ENCODE measurements at places on chromosomes 7 and 10.

GRCh38 chr7:156173748-156174353, 361.6 kb upstream of the SHH start:
- no peak for DNase-seq

DNA sequence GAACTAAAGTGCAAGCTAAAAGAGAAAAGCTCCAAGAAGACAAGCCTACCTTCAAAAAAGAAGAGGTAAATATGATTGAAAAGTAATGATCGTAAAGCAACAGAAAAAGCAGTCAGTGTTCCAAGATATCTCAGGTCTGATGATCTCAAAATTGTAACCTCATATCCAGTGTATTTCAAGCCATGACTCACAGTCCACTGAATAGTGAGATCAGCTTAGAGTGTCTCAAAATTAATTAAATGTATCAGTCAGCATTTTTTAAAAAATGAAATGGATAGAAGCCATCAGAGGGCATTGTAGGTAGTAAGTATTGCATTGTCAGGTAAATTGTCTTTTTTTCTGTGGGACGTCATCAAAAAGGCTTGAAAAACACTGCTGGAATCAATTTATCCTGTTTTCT, 50.6 kb upstream of the AGBL3 start:
- DNase-seq: no peak

GRCh38 chr10:48247680-48248079, 26.8 kb downstream of the FRMPD2 start:
- DNase-seq: no peak

GRCh38 chr7:29564496-29565223, 1.0 kb downstream of the PRR15 start:
- DNase-seq: no peak

DNA sequence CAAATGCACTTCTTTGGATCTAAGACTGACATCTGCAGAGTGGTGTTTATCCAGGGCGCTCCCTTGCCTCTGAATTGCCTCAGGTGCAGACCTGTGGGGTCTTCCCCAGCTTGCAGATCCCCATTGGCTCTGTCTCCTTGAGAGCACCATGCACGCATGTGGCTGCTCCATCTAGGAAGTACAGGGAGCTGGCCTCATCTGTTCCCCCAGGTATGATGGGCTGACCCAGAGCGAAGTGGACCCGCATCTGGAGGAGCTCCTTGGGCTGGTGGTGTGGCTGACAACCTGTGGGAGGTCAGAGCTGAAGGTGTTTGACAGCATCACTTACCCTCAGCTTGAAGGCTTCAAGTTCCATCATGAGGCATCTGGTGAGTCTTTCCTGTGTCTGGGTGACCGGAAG, 44.5 kb downstream of the WDFY4 start:
- no peak for DNase-seq

DNA sequence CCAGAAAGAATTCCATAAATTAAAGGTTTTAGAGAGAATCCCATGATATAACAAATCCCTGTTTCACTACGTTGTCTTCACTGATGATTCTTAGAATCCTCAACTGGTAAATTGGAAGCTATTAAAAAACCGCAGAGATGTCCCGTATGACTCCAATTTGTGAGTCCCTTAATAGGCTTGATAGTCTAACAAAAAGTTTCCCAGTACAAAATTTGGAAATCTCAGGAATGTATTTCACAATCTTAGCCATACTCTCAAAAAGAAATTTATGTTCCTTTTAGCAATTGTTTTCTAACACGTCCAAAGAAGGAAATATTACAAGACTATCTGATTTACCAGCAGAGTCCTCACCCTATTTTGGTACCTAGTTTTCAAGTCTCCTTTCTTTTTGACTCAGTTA, 2.5 kb downstream of the TES start:
- DNase-seq: no peak

GRCh38 chr10:130809761-130810515, 501.6 kb downstream of the TCERG1L start:
- no peak for DNase-seq

DNA sequence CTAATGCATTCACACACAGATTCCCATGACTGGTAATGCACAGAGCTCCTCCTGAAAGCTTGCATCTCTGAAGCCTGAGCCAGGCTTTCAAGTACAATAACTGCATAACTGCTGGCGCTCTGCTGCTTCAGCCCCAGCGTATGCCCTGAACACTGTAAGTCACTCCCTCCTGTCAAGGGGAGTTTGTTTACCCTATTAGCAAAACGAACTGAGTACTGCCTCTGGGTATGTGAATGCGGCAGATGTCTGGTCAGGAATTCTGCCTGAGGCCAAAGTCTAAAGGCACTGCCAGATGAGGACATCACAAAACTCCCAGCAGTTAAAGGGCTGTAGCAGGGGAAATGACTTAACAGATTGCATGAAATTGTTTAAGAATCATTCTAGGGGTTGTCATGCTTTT, 97.7 kb downstream of the NRCAM start:
- DNase-seq: no peak

DNA sequence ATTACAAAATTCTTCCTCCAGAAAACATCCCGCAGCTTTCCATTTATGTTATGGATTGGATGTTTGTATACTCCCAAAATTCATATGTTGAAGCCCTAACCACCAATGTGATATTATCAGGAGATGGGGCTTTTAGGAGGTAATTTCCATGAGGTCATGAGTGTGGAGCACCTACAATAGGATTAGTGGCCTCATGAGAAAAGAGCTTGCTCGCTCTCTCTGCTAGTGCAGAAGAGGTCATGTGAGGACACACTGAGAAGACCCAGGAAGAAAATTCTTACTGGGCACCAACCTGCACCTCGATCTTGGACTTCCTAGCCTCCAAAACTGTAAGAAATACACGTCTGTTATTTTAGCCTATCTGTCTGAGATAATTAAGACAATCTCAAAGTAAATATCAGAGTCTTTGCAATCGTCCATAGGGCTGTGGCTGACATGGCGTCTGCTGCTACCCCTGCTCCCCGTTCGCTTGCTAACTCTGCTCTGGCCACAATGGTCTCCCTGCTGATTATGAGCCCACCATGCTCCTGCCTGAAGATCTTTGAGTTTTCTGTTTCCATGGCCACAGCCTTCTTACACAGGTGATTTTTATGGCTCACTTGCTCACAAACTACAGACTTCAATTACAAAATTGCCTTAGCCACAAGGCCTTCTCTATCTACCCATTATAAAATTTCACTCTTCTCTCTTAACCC, 333.3 kb downstream of the CACNA2D1 start:
- DNase-seq: no peak

- DNase-seq: no peak
Observed at GRCh38 chr10:122475100-122475499, 13.7 kb downstream of the HTRA1 start.

DNA sequence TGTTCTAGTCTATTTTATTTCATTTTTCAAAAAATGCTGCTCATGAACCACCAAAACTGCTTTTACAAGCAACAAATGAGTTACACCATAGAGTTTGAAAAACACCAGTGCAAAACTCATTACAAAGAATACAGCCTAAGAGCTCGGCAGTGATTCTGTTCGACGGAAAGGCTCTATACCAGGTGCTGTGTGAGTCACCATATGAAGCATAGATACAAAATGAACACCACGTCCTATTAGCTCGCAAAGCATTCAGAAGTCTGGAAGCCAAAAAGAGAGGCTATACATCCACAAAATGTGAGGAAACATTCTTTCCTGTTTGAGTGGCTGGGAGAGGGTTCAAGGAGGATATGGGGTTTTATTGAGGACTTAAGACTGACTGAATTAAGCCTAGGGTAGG, 136.1 kb downstream of the ATE1 start:
- no peak for DNase-seq

- DNase-seq: no peak
Observed at GRCh38 chr7:37311355-37311754, 137.3 kb downstream of the ELMO1 start.

DNA sequence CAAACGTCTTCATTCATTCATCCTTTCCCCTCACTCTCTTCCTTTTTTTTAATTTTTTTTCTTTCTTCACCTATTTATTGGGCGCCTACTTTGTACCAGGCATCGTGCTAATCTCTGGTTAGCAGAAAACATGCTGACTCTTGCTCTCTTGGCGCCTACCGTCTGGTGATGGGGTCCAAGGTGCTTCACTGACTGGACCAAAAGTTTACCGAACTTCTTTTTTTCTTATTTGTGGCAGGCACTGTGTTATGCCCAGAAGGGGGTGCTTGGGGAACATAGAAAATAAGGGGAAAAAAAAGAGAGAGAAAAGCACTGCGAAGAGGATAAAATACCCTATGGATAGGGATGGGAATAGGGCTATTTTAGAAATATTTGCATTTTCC, 505 bp upstream of the FAM204A start:
- no peak for DNase-seq

- DNase-seq: no peak
Observed at GRCh38 chr7:70132226-70132851, 534.1 kb downstream of the AUTS2 start.

DNA sequence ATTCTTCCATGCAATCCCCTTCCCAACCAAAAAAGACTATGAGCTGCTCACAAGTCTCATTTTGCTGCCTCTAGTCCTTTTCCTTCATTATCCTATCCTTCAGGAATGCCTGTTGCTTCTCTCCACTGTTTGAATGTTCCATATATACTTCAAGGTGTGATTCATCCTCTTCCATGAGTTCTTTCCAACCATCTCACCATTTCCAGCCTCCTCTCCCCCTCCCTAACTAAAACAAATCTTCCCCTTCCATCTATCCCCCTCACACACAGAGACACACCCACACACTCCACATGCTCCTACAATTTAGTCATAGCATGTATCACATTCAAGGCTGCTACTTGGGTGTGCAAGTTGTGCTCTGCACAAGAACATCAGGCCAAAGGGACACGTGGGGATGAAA, 254.3 kb downstream of the DYNC1I1 start:
- DNase-seq: no peak

GRCh38 chr10:107576746-107577145, 412.2 kb upstream of the SORCS1 start:
- no peak for DNase-seq

- no peak for DNase-seq
Observed at GRCh38 chr7:31466036-31466435, 47.9 kb upstream of the ITPRID1 start.

DNA sequence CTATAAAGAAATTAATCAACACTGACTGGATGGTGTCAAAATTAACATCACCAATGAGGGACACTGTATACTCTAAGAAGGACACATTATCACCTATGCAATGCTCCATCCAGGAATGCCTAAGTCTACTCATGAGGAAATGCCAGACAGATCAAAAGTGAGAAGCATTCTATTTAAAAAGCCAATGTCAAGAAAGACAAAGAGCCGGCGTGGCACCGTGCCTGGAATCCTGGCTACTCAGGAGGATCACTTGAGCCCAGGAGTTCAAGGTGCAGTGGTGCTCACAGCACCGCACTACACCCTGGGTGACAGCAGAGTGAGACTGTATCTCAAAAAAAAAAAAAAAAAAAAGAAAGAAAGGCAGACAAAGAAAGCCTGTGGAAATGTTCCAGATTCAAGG, 45.5 kb upstream of the ANAPC16 start:
- DNase-seq: no peak

- DNase-seq: no peak
Observed at GRCh38 chr10:14063531-14064285, 267.0 kb downstream of the FRMD4A start.

DNA sequence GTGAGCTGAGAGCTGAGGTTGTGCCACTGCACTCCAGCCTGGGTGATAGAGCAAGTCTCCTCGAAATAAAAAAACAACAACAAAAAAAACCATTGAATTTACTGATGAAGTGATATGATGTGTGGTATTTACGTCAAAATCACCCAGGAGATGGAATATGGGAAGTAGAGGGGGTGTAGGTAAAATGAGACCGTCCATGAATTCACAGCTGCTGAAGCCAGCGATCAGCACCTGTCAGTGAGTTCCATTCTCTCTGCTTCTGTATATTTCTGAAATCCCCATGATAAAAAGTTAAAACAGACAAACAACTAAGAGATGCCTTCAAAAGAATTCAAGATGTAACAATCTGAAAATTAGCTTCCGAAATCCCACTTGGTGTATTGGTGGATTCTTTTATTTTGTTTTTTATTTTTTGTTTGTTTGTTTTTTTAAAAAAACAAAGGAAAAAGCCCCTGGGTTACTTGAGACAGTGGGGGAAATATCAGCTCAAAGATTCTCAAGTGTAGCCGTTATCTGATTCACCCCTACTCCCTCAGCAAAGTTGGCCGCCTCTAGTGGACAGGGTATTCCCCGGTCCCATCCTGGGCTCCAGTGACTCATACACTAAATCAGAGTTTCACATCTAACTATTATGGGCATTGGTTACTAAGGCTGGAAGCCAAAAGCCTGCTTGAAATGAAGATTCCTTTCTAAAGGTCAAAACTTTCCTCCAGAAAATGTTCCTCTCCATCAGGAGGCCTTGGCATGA, 76.4 kb downstream of the MAP3K8 start:
- no peak for DNase-seq

GRCh38 chr7:140070546-140070945, 7.8 kb upstream of the PARP12 start:
- DNase-seq: no peak
